ENCODE measurements at places on chromosomes 2 and 18. TPM values are rescaled to one million over a fixed set of nuclear protein-coding genes. Genes with fewer than 3 reads are reported as not detected.
A peak's percentile ranks its signal among the peaks of the same experiment; 100 is the strongest.

- DNase-seq, result no peak
- H3K36me3 ChIP-seq, result no peaks in the 10 kb centered on the region
- no peak overlapping the region for H3K4me3 ChIP-seq
- no peaks in the 10 kb centered on the region for H3K27me3 ChIP-seq
- H3K4me1 ChIP-seq, result peaks cover 4% of the 10 kb centered on the region
Observed at GRCh38 chr18:5518179-5518770, 25.5 kb downstream of the EPB41L3 start.

DNA sequence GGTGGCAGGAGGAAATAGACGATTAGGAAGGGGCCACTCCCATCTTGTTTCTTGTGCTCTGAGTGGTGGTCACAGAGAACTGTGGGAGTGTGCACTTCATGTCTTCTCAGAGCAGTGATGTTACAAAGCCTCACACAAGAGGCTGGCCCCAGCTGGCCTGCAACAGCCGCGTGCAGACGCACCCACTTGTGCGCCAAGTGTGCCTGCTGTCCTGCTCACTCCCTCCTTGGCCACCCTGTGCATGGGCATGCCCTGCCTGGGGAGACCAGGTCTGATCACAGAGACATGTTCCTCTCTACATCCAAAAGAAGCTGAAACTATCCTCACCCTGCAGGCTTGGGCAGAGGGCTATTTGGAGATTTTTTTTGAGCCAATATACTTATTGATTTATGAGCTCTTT, 108.4 kb downstream of the MRO start:
- no peaks in the 10 kb centered on the region for H3K4me1 ChIP-seq
- DNase-seq, result no peak
- no peaks in the 10 kb centered on the region for H3K36me3 ChIP-seq
- no peak overlapping the region for H3K4me3 ChIP-seq
- H3K27me3 ChIP-seq, result no peaks in the 10 kb centered on the region
- H3K27ac ChIP-seq, result no peak overlapping the region

GRCh38 chr18:14189858-14190257, 57.6 kb upstream of the ZNF519 start:
- no peaks in the 10 kb centered on the region for H3K27me3 ChIP-seq
- peak overlapping the region; percentile 75 for H3K27ac ChIP-seq
- H3K4me1 ChIP-seq, result peaks cover 13% of the 10 kb centered on the region
- no peak for DNase-seq
- no peak overlapping the region for H3K4me3 ChIP-seq

DNA sequence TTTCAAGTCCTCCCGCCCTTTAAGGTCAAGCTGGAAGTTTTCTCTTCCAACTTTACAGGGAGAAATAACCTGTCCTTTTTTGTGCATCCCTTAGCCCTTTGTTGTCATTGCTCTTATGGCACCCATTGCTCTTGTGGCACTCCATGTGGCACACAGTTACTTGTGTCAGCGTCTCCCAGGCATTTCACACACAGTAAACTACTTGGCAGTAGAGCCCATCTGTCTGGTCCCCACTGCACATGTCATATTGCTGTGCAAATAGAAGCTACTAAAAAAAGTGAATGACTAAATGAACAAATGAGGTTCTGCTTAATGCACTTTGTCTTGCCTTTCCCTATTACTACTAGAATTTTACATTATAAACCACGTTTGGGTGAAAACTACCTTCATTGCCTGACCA, 149.3 kb downstream of the EML6 start:
- peaks cover 20% of the 10 kb centered on the region for H3K4me1 ChIP-seq
- DNase-seq, result no peak
- no peaks in the 10 kb centered on the region for H3K27me3 ChIP-seq
- no peak overlapping the region for H3K4me3 ChIP-seq
- H3K27ac ChIP-seq, result peak overlapping the region; percentile 16

The C2orf78 gene
- not detected for total RNA-seq

The NEU4 gene
- total RNA-seq, result 1.5 TPM

The VWA3B gene
- not detected for total RNA-seq

Data from Caco-2 (cell line).